Right ventricle myocardium inferior (tissue), 1 donor: ENCODE measurements at places on chromosomes 2 and 18. TPM values are rescaled to one million over a fixed set of nuclear protein-coding genes. Genes with fewer than 3 reads are reported as not detected.

Gene COL6A3
- 84.5 TPM for total RNA-seq

Gene C2orf66
- total RNA-seq = not detected

Gene RSAD2
- total RNA-seq = 3.3 TPM

Gene ST6GAL2
- total RNA-seq = 0.38 TPM

Gene EEF1B2
- 283 TPM for total RNA-seq

Gene ELOA2
- total RNA-seq = not detected

Gene EMX1
- total RNA-seq = not detected

Gene SLC11A1
- 5.4 TPM for total RNA-seq

Gene SDC1
- total RNA-seq = 0.68 TPM

Gene KIAA2012
- not detected for total RNA-seq

Gene SATB2
- total RNA-seq = 1.1 TPM

Gene SIX2
- total RNA-seq = 0.65 TPM

Gene SPATS2L
- total RNA-seq = 89.5 TPM

Gene ITGA4
- 1.8 TPM for total RNA-seq

GRCh38 chr2:227022608-227023007 lies 141.4 kb downstream of the COL4A4 start:
- DNase-seq = no peak

GRCh38 chr2:44799105-44799504 lies 142.4 kb upstream of the SIX3 start:
- DNase-seq = no peak

DNA sequence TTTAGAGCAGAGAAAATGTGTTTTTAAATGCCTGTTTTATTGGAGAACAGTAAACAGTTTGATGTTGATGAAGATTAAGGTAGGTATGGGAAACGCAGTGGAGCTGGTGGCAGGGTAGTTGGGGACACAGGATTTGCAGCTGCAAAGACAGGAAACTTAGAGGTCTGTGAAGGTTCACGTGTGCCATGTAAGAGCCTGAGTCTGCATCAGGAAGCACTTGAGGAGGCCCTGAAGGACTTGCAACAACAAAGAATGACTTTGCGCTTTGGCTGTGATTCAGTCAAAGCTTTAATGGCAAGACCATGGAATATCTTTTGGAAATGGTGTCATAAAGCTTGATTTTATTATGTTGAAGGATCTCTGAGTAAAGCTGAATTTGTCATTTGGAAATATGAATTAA lies 347.6 kb upstream of the KCNJ3 start:
- DNase-seq = no peak

GRCh38 chr18:48862678-48863270 lies 88.0 kb downstream of the SMAD7 start:
- DNase-seq = peak; percentile 74

- DNase-seq = no peak
Observed at GRCh38 chr2:22626621-22627020, 758.4 kb upstream of the KLHL29 start.

DNA sequence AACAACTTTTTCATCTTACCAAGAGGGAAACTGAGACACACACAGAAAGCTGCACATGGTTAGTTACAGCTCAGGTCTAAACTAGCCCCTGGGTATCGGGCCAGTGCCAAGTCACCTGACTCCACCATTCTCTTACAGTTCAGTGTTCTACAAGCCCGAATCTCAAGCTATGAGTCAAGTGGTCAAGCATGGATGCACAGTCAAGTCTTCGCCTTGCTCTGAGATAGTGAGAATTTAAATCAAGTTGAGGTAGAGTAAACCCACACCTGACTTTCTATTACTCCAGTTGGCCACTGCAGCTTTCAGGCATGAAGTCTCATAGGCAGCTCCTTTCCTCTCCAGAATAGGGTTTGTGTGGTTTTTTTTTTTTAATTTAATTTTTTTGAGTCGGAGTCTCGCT lies 34.5 kb upstream of the ARL5A start:
- no peak for DNase-seq

DNA sequence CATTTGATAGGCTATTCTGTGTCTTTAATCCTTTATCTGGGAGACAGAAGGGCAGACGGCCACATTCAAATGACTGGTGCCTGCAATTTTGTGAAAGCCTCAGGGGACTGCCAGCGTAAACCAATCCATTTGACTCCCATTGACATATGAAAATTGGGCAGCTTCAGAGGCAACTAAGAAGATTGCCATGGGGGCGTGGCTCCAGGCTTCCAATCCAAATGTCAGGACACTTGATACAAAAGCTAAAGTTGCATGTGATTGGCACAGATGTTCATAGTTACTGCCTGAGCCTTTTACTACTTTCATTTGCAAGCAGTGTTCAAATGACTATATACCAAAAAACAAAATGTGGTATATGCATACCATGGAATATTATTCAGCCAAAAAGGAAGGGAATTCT lies 42.0 kb downstream of the SPC25 start:
- DNase-seq = no peak

GRCh38 chr18:26397019-26397418 lies 151.3 kb downstream of the KCTD1 start:
- no peak for DNase-seq

- DNase-seq = no peak
Observed at GRCh38 chr2:109079590-109079989, 49.4 kb upstream of the SH3RF3 start.

GRCh38 chr18:69956057-69956456 lies 8.4 kb upstream of the CD226 start:
- DNase-seq = no peak

DNA sequence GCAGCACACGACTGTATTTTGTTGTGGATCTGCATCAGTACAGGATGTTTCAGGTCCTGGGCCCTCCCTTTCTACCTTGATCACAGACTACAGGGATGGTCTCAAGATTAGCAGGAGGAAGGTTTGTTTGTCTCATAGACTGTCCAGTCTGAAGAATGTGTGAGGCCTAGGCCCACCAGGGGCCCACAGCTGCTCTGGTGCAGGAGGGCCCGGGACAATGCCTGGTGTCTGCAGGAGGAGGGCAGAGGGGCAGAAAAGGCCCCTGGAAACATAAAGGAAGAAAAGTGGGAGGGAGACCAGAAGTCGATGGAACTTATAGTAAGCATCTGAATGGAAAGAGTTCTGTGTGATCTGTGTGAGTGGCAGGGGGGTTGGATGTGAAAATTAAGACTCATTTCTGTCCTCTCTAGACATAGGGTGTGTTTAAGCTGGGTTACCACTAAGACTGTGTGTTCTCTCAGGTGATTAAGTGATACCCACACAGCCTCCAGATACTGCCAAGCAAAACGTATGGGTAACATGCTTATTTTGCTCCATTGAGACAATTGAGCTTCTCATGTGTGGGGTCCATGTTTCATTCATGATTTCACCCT lies 33.4 kb upstream of the LPIN2 start:
- no peak for DNase-seq

- DNase-seq = no peak
Observed at GRCh38 chr2:228140934-228141528, 40.5 kb downstream of the SPHKAP start.

GRCh38 chr2:181458871-181459270 lies 1.7 kb downstream of the ITGA4 start:
- no peak for DNase-seq

- no peak for DNase-seq
Observed at GRCh38 chr2:15974565-15975260, 34.4 kb downstream of the MYCN start.

DNA sequence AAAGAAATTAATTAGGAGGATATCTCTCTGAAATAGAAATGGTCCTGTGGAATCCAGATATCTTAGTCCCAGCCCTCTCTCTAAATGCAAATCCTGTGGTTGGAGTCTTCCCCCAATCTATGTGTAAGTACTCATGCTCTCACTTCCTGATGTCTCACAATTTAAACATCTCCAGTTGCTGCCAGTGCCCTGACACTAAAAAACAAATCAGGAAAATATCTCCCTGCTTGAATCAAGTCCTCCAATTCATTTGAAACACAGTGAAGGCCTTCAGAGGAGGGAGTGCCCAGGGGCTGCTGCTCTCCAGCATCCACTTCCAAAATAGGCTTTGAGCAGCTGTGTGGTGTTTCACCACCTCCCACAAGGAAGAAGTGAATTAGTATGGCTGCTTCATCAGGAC lies 413.8 kb downstream of the RAD51AP2 start:
- DNase-seq = no peak

DNA sequence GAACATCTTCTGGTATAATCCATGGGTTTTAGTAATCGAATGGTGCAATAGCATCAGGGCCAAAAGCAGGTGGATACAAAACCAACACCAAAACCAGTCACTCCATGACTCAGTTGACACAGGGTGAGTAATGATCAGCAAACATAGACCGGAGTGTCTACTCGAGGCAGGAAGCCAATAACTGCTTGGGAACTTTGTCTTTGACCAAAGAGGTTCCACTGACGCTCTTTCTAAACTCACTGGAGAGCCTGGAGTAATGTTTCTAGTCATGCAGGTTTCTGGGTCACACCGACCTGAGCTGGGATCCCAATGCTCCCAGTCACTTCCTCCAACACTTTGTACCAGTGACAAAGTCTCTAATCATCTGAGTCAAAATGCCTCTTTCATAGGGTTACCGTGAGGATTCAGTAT lies 30.9 kb downstream of the MREG start:
- no peak for DNase-seq

- DNase-seq = no peak
Observed at GRCh38 chr2:121881038-121881437, 125.6 kb downstream of the TSN start.

- no peak for DNase-seq
Observed at GRCh38 chr2:64213532-64214275, 69.5 kb upstream of the PELI1 start.

GRCh38 chr2:119222213-119222612 lies 1.4 kb upstream of the STEAP3 start:
- DNase-seq = no peak

GRCh38 chr18:48152549-48152948 lies 222.1 kb upstream of the SMAD2 start:
- DNase-seq = no peak

GRCh38 chr2:131646669-131647297 lies 119.1 kb downstream of the CCDC74A start:
- no peak for DNase-seq

DNA sequence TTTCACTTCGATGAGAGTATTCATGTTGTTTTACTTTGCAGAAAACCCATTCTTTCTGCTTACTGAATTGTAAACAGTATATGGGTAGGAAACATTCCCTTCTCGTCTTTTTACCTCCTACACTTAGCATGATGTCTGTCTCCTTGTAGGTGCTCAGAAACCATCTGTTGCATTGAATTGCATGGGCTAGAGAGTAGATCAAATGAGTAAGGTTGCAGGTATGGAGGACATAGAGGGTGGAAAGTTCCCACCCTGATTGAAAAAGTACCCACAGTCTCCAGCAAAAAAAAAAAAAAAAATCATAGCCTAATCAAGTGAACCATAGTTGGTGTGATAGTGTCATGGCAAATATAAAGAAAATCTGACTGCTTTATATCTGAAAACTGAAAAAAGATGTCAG lies 1.7 kb downstream of the CYTIP start:
- DNase-seq = no peak

- DNase-seq = no peak
Observed at GRCh38 chr2:212929116-212929515, 222.3 kb downstream of the IKZF2 start.

- no peak for DNase-seq
Observed at GRCh38 chr18:30616414-30616813, 426.1 kb downstream of the DSC3 start.
